ENCODE measurements at places on chromosomes 12 and 14. TPM values are rescaled to one million over a fixed set of nuclear protein-coding genes. Genes with fewer than 3 reads are reported as not detected.

DNA sequence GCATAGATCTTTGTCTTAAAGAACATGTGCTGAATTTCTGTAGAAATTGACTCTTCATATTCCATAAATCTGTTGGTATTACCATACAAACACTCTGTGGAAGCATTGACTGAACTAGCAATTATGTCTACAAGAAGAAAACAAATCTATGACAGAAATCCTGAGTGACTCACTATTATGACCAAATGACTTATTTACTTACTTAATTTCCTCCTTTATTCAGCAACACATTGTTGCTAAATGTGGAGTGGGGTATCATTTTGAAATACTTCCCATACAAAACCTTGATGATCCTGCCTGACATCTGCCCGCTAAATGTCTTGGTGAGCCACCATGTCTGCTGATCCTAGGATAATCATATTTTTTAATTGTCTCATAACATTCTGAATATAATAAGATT is 99.1 kb upstream of the SLCO1C1 start:
- no peaks in the 10 kb centered on the region for H3K27me3 ChIP-seq
- no peak overlapping the region for H3K4me3 ChIP-seq
- peaks cover 4% of the 10 kb centered on the region for H3K4me1 ChIP-seq
- H3K36me3 ChIP-seq = no peaks in the 10 kb centered on the region

GRCh38 chr12:48764521-48764920 is 24.4 kb downstream of the ADCY6 start:
- H3K27me3 ChIP-seq = no peaks in the 10 kb centered on the region
- peaks cover 5% of the 10 kb centered on the region for H3K36me3 ChIP-seq
- no peak for DNase-seq
- no peak overlapping the region for H3K4me3 ChIP-seq
- H3K4me1 ChIP-seq = peaks cover 22% of the 10 kb centered on the region
- no peak overlapping the region for H3K27ac ChIP-seq

- no peaks in the 10 kb centered on the region for H3K4me1 ChIP-seq
- H3K36me3 ChIP-seq = no peaks in the 10 kb centered on the region
- DNase-seq = no peak
- H3K27me3 ChIP-seq = no peaks in the 10 kb centered on the region
Measured at GRCh38 chr14:78286210-78286609, 116.0 kb downstream of the NRXN3 start.

GDF3 gene
- total RNA-seq = not detected

EXOC5 gene
- total RNA-seq = 40.3 TPM

DNA sequence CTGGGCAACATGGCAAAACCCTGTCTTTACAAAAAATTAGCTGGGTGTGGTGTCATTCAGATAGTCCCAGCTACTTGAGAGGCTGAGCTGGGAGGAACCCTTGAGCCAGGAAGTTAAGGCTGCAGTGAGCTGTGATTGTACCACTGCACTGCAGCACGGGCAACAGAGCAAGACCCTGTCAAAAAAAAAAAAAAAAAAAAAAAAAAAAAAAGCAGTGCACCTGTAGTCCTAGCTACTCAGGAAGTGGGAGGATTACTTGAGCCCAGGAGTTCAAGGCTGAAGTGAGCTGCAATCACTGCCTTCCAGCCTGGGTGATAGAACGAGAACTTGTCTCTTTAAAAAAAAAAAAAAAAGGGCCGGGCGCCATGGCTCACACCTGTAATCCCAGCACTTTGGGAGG is 5.6 kb downstream of the REM2 start:
- no peak overlapping the region for H3K27ac ChIP-seq
- H3K4me3 ChIP-seq = no peak overlapping the region
- H3K27me3 ChIP-seq = no peaks in the 10 kb centered on the region
- H3K36me3 ChIP-seq = no peaks in the 10 kb centered on the region

DNA sequence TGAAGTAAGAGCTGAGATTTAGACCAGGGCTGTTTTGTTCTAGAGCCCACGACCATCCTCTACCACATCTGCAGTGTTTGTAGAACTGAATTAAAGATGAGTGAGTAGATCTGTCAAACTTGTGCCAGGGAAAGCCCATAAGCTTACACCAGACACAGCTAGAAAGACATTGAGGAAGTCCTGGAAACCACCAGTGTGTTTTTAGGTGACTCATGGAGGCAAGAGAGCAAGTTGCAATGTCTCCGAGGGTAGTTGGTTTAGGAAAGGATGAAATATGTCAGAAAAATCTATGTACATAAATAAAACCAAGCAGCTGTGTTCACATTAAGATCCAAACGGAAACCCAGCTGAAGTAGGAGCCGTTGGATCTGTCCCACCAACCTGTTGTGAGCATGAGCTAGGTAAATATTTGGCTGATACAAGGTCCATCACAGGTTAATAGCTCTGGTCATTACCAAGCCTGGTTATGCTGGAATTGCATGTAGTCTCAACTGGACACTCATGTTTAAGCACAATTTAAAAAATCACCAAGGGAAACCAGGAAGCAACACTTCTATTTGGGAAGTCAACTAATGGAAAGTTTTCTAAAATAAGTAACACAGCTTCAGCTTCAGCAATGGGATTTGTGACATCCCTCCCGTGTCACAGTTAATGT is 49.9 kb upstream of the PLEKHG3 start:
- H3K27ac ChIP-seq = peak overlapping the region; percentile 51
- no peak for DNase-seq
- H3K27me3 ChIP-seq = no peaks in the 10 kb centered on the region

- H3K27me3 ChIP-seq = no peaks in the 10 kb centered on the region
- DNase-seq = no peak
- H3K4me3 ChIP-seq = no peak overlapping the region
- H3K36me3 ChIP-seq = peaks cover 16% of the 10 kb centered on the region
- H3K4me1 ChIP-seq = peaks cover 14% of the 10 kb centered on the region
- H3K27ac ChIP-seq = no peak overlapping the region
Measured at GRCh38 chr14:101857226-101857625, 95.7 kb downstream of the PPP2R5C start.

DNA sequence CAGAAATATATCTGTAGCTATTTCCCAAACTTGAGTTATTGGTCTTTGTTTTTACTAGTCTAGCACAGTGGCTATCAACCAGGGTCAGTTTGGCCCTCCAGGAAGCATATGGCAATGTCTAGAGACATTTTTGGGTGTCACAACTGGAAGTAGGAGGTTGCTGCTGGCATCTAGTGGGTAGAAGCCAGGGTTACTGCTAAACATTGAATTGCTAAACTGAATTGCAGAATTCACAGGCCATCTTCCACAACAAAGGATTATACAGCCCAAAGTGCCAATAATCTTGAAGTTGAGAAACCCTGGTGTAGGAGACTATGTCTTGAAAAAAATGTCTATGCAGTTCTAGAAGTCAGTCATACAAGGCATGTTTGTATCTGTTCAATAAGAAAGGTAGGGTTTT is 27.7 kb downstream of the ARHGAP5 start:
- DNase-seq = no peak
- no peaks in the 10 kb centered on the region for H3K36me3 ChIP-seq
- peaks cover 29% of the 10 kb centered on the region for H3K4me1 ChIP-seq
- no peak overlapping the region for H3K27ac ChIP-seq

DNA sequence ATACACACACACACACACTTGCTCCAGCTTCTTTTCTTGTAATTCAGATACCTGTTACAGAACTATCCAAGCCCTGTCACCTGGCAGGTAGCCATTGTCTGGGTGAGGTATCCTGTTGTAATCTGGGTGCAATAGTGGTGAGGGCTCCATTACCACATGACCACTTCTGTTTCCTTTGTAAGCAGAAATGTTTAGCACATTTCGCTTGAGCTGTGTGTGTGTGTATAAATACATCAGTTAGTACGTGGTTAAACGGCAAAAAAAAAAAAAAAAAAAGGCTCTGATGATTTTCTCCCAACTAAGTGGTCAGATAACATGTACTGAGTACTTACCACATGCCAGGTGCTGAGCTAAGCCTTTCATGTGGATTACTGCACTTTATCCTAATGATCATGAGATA is 129.3 kb upstream of the SSTR1 start:
- no peak overlapping the region for H3K4me3 ChIP-seq
- H3K27ac ChIP-seq = no peak overlapping the region
- no peaks in the 10 kb centered on the region for H3K36me3 ChIP-seq
- DNase-seq = no peak
- H3K27me3 ChIP-seq = no peaks in the 10 kb centered on the region

DNA sequence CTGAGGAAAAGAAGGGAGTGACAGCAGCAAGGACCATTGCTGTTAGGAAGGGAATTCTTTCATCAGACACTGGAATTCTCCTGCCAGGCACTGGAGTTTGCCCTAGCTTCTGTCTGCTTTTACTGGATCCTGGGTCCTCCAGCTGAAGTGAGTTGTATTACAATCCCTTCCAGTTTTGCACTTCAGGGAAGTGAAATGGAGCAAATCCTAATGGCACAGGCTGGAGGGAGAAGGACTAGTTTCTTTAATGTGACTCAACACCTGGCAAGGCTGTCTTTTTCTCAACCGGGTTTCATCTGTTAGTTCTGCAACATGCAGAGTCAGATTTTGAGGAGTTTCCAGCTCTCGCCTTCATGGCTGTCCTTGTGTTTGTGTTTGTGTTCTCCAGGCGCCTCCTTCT is 45.8 kb downstream of the ETV6 start:
- H3K4me1 ChIP-seq = peaks cover 24% of the 10 kb centered on the region
- H3K27ac ChIP-seq = peak overlapping the region; percentile 39
- no peaks in the 10 kb centered on the region for H3K27me3 ChIP-seq
- H3K36me3 ChIP-seq = no peaks in the 10 kb centered on the region
- DNase-seq = peak; percentile 31
- no peak overlapping the region for H3K4me3 ChIP-seq

DNA sequence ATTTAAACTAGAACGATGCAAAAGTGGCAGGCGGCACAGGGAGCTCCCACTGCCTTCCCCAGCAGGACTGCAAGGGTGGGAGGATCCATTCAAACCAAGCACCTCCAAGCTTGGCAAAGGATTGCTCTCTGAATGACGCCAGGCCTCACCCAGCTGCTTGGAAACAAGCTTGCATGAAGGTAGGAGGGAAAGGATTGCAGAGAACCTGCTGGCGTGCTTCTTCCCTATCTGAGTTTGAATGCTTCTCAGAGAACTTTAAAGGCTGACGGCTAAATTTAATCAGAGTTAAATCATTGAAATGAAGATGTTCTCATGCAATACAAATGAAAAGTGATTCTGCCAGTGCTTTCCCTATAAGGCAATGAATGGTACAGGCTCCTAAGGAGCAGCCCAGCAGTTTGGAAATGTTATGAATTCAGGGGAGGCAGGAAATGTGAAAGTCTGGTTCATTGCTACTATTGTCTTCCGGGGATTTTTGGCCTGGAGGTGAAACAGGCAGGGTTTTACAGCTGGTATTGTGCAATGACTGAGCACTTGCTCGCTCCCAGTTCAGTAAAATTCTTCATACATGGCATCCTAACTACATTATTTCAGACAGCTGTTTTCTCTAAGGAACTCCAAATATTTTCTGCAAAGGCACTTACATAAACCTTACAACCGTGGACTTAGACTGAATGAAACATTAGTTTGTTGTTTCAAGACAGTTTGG is 31.9 kb upstream of the DUSP6 start:
- peaks cover 18% of the 10 kb centered on the region for H3K4me1 ChIP-seq
- H3K36me3 ChIP-seq = no peaks in the 10 kb centered on the region
- no peaks in the 10 kb centered on the region for H3K27me3 ChIP-seq
- peak overlapping the region; percentile 86 for H3K27ac ChIP-seq
- no peak for DNase-seq
- peak overlapping the region; percentile 59 for H3K4me3 ChIP-seq

DNA sequence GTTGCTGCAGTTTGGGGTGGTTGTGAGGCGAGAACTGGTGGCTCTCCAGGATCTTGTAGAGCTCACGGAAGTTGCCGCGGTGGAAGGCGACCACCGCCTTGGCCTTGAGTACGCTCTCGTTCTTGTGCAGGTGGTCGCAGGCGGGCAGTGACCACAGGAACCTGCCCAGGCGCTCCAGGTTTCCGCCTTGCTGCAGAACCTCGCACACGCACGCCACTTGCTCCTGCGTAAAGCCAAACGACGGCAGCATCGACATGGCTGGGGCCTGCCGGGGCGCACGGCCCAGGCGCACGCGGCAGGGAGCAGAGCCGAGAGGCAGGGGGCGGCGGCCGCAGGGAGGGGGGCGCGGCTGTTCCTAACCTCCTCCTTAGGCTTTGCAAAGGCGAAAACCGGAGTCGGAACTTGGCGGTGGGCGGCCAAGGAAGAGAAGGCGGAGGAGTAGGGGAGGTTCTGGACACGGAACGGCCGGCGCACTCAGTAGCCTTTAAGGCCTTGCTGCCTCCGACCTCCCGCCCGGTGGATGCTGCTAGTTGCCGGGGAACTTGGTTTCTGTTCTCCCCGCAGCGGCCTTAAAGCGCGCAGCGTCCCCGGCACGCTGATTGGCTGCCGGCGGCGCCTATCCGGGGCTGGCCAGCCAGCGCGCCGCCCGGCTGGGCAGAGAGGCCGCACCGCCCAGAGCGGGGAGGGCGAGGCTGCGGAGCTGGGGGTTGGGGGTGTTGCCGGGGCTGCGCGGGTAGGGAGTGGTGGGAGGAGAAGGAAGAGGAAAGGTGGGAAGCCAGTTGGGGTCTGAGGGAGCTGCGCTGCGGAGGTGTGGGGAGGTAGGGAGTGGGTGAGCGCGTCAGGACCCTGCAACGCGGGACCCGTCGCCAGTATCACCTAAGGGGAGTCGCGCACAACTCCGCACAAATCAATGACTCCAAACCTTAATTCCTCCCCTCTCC is at the start of gene SIX1:
SIX1 (minus strand) TSS at position 544 of the 941 bp plus-strand sequence; CDS start at position 256, 288 bp downstream.
- peak within 1 kb of the TSS; percentile 78 for H3K4me3 ChIP-seq
- H3K27me3 ChIP-seq = peaks cover 31% of the 10 kb centered on the region
- no peak for DNase-seq
- no peaks in the 10 kb centered on the region for H3K36me3 ChIP-seq
- H3K27ac ChIP-seq = no peak within 1 kb of the TSS
- peaks cover 11% of the 10 kb centered on the region for H3K4me1 ChIP-seq

KRT79 gene
- total RNA-seq = not detected

C12orf54 gene
- not detected for total RNA-seq

DNA sequence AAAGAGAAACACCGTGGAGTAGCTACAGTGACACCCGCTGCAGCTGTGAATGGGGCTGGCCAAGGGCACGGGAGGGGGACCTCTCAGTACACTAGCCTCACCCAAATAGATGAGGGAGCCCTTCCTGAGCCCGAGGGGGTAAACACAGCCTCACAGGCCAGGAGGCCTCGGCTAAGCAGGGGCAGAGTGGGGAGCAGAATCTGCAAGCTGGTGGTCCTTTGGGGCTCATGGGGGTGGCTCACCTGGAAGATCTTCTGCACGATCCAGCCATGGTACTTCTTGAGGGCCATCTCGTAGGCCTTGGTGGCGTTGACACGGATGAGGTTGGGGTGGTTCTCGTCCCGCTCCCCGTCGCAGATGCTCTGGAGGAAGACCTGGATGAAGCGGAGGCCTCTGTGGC is 22.2 kb upstream of the TRPV4 start:
- H3K36me3 ChIP-seq = peaks cover 34% of the 10 kb centered on the region
- H3K27me3 ChIP-seq = no peaks in the 10 kb centered on the region
- no peak overlapping the region for H3K27ac ChIP-seq

DNA sequence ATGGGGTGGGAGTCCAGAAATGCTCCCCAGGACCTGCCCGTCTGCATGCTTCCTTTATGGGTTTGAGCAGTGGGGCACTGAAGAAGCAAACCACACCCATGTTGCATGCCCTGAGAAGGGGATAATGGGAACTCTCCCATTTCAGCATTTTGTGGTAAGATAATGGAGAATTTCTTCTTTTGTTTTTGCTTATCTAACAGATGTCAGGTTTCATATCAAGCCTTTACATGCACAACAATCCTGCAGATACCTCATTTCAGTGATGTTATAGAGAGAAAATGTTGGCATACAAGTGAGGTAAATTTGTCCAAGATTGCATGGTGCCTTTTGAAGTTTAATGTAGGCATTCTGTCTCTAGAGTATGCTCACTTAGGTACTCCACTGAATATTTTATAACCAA is 177.0 kb downstream of the ALX1 start:
- H3K27ac ChIP-seq = no peak overlapping the region
- no peaks in the 10 kb centered on the region for H3K36me3 ChIP-seq
- no peaks in the 10 kb centered on the region for H3K27me3 ChIP-seq
- no peaks in the 10 kb centered on the region for H3K4me1 ChIP-seq
- H3K4me3 ChIP-seq = no peak overlapping the region

LRP6 gene
- total RNA-seq = 39.9 TPM

SLC17A8 gene
- not detected for total RNA-seq
